Lung (tissue), 17 donors: ENCODE measurements at places on chromosomes 7 and 10.

DNA sequence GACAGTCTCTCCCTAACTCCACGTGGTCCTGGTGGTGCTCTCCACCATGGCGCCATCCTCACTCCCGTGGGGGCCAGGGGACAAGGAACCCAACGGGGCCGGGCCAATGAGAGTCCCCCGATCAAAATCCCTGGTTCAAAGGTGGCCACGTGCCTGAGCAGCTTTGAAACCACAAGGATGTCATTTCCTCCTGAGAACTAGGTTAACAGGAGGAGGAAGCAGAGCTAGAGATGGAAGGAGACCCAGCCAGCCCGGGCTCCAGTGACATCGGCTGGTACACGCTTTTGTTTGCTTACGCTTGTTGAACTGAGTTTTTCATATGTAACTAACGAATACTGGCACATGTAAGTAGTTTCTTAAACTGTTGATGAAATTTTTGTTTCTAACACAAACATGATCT lies 61.7 kb downstream of the PRPF18 start:
- DNase-seq = no peak

GRCh38 chr7:54397836-54398612 lies 144.2 kb upstream of the VSTM2A start:
- DNase-seq = no peak

- DNase-seq = no peak
These were observed 115.5 kb downstream of the EGFR start for GRCh38 chr7:55134359-55134725.

DNA sequence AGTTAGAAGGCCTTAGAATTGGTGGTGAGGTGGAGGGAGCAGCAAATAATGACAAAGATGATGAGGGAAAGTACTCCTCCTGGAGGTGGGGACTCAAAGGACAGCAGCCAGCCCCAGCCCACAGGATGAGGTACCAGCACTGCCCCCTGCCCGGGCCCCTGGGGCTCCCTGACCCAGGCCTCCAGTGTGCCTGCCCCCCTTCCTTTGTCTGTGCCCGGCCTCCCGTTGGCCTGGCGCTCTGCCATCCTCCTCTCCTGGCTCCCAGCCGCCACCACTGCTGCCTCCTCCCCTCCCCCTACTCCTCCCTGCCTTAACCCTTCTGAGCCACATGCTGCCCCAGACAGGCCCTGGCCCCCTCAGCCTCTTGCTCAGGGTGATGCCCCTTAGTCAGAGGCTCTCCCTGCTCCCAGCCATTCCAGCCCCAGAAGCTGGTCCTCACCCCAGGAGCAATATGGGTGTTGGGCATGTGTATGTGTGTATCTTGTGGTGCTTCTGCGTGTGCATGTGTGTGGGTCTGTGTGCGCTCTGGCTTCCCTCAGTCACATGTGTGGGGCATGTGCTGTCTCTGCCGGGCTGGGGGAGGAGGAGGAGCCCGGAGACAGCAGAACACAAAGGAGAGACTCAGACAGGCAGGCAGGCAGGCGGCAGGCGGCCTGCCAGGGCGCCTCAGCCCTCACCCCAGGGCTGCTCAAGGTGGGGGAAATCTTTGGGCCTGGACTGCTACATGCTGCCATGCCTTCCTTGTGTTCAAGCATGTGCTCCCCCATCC lies 2.6 kb downstream of the LDB1 start:
- peak; percentile 96 for DNase-seq

DNA sequence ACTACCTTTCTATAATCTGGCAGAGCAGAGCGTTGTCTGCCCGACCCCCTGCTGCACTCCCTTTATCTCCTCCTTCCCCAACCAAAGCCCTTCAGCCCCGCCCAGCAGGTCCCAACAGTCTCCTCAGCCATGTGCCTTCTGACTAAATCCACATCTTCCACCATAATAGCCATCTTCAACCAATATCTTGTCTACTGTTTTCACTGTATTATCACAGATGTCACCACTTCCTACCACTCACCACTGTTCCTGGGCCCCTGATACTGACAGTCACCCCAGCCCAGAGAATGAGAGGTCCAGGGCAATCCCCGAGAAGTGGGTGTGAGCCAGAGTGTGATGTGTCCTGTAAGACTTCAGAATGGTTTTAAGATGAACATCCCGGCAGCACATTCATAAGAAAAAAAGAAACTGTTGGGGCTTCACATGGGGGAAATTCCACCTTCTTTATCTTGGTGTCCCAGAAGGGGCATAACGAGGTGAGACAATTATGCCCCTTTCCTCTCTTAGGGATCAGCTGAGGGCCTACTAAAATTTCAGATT lies 25.3 kb downstream of the CCDC6 start:
- DNase-seq = no peak

GRCh38 chr7:54596747-54597146 lies 54.6 kb downstream of the VSTM2A start:
- no peak for DNase-seq

- no peak for DNase-seq
These were observed 60.8 kb downstream of the PTTG1IP2 start for GRCh38 chr7:90530263-90530662.

DNA sequence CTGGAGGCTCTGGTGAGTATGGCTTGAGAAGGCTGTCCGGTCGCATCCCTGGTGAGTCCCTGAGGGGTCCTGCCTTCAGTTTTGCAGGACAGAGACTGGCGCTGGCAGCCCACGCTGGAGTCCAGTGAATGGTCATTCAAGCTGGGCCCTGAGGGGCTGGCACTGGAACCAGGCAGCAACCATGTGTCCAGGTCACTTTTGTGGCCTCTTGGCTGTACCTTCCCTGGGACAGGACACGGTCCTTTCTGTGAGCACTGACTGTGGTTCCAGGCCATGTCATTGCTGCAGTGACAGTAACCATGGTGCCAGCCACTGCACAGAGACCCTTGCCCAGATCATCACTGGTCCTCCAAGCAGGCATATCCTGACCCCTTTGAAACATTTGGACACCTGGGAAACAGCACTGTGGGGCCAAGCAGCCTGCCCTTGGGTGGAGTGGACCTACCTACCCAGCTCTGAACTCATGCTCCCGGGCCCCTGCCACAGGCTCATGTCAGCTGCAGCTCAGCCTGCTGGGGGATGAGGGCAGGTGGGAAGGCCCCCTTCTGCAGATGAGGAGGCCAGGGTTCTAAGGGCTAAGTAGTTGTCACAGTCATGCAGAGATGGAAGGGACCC lies 72.1 kb downstream of the ADCY1 start:
- no peak for DNase-seq
